NCI-H226 (cell line): ENCODE measurements at places on chromosomes 2 and 18.

DNA sequence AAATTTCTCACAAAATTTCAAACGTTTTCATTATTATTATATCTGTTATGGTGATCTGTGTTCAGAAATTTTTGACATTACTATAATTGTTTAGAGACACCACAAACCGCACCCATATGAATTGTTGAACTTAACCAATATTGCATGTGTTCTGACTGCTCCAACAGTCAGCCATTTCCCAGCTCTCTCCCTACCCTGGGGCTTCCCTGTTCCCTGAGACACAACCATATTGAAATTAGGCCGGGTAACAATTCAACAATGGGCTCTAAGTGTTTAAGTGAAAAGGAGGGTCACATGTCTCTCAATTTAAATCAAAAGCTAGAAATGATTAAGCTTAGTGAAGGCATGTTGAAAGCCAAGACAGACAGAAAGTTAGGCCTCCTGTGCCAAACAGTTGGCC lies 424.0 kb downstream of the DSC3 start:
- DNase-seq: no peak

DNA sequence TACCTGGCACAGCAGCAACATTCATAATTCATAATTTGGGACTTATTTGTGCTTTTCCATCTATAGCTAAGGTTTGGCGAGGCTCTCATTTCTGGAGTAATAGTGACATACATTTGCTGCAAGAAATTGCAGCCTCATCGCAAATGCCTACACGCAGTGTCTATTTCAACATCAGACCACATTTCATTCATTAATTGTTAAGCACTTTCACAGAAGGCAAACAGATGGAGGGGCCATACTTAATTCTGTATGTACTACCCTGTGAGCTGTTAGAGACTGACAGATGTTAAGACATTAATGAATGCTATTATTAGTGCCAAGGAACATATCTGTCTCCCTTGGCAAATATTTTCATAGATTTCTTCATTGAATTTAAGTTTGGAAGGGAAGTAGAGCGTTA lies 125.7 kb downstream of the UXS1 start:
- DNase-seq: no peak

DNA sequence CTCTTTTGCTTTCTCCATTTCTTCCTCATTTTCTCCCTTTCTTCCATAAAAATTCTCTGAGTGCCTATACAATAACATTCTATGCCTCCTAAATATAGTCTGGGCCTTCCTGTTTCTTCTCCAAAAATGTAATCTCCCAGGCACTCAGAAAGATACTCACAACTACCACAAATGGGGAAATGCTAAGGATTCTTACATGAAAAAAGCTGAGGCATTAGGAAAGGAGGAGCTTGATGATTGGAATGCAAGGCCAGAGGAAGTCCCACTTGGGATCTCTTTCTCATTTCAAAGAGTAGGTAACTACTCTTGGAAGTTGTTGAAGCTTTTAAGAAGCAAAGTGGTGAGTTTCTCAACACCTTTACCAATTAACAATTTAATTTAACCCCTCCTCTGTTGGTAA lies 3.4 kb downstream of the VSNL1 start:
- DNase-seq: peak; percentile 16

GRCh38 chr2:118251427-118251826 lies 163.2 kb downstream of the INSIG2 start:
- DNase-seq: no peak

DNA sequence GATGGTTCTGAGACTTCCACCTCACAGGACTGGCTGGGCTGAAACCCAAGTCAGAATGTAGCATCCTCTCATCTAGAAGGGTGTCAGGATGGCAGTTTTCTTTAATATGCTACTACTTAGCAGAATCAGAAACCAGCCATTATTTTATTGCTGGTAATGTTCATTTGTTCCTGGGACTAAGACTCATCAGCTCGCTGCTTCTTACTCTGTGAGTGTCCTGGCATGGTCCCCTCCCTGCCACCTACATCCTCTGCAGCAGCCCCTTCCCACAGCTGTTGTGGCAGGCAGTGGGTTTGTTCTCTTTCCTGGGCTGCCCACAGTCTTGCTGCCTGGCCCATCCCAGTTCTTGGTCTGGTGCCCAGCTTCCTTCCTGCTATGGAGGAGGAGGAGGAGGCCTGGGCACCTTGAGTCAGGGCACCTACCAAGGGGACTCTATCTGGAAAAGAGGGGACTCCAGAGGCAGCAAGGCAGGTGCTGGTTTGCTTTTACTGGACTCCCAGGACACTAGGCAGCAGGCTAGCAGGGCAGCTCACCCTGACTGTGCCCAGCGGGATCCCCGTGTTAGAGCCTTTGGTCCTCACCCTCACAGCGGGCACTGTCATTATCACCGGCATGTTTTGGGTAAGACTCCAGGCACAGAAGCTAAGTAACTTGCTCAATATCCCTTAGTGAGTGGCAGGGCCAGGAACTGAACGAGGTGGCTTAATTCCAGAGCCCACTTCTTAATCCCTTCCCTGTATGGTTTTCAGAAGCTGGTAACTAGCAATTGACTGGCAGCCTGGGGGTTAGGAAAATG lies 62.1 kb downstream of the LRRFIP1 start:
- peak; percentile 49 for DNase-seq
